ENCODE measurements at places on chromosomes 1 and 21. TPM values are rescaled to one million over a fixed set of nuclear protein-coding genes. Genes with fewer than 3 reads are reported as not detected.

Gene VWA5B1
- not detected for total RNA-seq

DNA sequence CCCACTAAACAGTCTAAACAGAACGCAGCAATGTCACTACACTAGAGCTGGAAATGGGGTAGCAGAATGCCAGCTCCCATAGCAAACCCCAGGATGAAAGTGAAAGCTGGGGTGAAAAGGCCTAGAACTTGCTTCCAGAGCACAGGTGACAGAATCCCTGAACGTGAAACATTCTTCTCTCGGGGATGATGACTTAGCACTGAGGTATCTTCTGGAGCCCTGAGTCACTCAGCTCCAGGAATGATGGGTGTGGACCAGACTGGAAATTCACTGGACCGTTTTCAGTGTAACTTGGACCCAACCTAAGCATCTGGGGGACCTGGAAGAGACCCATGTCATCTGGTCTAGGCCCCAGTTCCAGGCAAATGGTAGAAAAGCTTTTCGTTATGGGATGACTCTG, 108.9 kb downstream of the CDC7 start:
- no peak for DNase-seq

Gene C1orf141
- not detected for total RNA-seq

- DNase-seq: no peak
These were observed 585.4 kb upstream of the PLXNA2 start for GRCh38 chr1:208829595-208829994.

Gene SLC16A4
- 73.4 TPM for total RNA-seq

DNA sequence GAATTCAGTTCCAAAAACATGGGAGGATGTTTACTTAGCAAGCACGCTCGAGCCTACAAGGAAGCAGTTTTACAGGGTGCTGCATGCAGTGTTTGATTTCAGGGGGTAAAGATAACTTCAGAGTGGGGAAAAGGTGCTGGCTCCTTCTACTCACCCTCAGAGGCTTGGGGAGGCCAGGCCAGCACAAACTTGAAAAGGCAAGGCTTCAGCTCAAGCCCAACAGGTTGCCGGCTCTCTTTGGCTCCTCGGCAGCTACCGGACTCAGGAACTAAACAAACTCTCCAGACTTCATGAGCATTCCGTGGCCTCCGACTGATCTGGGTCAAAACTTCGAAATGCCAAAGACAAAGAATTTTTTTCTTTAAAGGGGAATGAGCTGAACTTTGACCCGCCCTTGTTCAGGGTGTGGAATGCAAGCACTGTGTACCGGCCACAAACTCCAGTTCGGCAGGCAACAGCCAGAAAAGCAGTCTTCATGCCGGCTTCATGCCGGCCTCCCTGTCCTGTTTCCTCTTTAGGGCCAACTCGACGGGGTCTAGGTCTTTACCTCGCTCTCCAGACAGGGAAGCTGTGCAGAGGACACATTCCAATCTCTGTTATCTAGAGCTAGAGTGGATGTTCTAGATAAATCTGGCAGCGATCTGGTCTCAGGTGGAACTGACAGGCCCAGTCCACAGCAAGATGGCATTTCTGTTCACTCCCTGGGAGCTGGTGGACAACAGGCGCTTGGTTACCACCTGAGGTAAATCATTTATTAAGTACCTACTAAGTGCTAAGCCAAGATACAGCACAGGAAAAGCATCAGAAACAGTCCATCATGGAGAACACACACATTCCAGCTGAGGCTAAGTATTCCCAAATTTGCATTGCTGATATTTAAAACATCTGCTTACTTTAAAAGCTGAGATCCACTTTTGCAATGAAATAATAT, 75.0 kb downstream of the CD46 start:
- peak; percentile 71 for DNase-seq

Gene S100A3
- 20.3 TPM for total RNA-seq

GRCh38 chr1:116693759-116694480, 26.4 kb upstream of the IGSF3 start:
- DNase-seq: peak; percentile 50

- DNase-seq: no peak
These were observed 231.9 kb downstream of the TOMM20 start for GRCh38 chr1:234896477-234897389.

Gene GRHL3
- not detected for total RNA-seq

- DNase-seq: no peak
These were observed 85.1 kb downstream of the KCNN3 start for GRCh38 chr1:154784924-154785531.

DNA sequence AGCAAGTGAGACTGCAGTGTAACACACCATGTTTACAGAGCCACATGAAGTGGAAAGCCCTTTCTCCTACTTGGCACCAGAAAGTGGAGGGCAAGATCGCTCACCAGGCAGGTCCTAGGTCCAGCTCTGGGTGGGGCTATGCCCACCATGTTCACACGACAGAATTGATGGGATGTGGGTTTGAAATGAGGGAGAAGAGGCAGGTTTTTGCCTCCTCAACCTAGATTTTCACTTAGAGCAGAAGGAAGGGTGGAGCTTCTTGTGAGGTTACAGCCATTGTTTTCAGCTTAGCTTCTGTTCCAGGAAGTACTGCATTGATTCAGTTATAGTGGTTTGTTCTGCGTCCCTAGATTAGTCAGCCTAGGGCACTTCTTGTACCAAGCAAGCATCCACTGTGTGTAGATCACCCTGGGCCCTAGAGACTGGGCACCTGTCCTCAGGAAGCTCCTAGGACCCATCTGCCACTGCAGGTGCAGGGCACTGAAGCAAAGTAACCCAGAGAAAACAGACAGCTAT, 2.3 kb downstream of the CD53 start:
- DNase-seq: no peak

- no peak for DNase-seq
These were observed 12.6 kb downstream of the LRIF1 start for GRCh38 chr1:110951161-110951560.

- no peak for DNase-seq
These were observed 52.8 kb downstream of the CAPN2 start for GRCh38 chr1:223765036-223765718.

Data from fibroblast of villous mesenchyme (primary cell).